ENCODE measurements at places on chromosomes 6 and 20.

- DNase-seq, result peak; percentile 65
Measured at GRCh38 chr20:62795023-62795761, 1.1 kb upstream of the MRGBP start.

DNA sequence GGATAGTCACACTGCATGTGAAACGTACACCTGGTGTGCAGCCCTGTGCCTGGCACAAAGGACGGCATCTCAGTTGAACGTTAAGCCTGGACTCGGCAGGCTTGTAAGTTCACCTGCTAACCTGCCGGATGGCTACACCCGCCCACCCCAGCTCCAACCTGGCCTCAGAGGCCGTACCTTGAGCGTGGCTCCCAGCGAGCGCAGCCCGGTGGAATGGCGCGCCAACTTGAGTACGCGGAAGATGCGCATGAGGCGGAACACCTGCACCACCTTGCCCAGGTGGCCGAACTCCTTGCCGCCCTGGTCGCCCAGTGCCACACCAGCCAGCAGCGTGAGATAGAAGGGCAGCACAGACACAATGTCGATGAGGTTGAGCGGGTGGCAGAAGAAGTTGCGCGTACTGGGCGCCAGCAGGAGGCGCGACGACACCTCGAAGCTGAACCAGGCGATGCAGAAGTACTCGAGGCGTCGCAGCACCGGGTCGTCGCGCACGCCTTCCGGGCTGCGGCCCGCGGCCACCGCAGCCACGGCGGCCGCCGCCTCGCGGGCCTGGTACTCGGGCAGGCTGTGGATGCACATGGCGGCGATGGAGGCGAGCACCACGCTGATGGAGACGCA, 3.3 kb downstream of the KCNS1 start:
- no peak for DNase-seq

DNA sequence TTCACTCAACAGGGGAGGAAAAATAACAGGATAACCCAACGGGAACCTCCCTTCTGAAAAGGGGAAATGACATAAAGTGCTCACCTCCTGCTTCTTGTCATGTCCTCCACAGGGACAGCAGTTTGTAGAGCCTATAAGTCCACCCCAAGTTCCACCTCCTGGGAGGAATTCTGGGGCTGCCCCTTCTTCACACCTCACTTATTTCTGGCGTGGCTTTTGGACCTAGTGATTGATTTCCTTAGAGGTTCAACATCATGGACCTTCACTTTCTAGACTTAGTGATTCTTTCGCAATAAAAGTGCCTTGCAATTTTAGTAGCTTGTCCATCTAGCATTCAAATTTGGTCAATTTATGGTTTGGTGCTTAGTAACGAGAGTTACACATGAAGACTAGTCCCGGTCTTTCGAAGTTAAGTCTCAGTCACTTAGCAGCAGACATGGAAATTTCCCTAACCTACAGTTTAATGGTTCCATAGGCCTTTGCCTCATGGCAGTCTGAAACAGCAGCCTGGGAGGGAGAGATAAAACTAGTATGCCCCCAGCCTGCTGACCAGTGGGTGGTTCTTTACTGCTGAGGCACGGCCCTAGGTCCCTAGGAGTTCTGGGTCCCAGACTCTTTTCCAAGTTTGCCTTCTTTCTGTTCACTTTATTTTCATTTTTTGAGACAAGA, 59.2 kb upstream of the CDKAL1 start:
- DNase-seq, result no peak

DNA sequence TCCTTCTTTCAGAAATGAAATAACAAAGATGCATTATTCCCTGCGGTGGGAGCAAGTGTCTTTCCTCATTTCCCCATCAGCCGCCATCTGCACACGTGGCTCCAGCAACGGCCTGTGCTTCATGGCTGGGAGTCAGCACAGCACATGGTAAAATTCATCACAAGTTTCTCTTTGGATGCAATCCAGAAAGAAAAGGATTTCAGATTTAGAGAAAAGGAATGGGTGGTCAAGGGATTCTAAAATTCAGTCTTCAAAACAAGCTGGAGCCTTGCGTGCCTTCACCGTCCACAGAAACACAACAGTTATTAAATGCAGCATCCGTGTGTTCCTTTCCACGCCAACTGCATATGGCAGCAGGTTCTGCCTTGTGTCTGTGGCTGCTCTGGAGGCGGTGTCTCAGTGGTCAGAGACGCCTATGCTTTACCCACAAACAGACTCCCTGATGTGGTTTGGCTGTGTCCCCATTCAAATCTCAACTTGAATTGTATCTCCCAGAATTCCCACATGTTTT, 107.6 kb downstream of the THBS2 start:
- DNase-seq, result no peak

DNA sequence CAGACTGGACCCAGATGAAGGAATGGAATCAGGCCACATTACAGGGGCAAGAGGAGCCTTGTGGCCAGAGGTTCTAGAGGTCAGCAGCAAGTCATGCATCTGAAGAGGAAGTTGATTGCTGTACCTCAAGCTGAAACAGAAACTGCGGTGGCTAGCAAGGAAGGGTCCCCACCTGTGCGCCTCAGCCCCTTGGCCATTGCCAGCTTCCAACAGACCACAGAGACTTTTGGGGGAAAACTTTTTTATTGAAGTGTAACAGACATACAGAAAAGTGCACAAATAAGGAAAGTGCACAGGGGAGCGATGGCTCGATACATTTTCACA, 26.8 kb upstream of the SLC9A8 start:
- DNase-seq, result no peak

DNA sequence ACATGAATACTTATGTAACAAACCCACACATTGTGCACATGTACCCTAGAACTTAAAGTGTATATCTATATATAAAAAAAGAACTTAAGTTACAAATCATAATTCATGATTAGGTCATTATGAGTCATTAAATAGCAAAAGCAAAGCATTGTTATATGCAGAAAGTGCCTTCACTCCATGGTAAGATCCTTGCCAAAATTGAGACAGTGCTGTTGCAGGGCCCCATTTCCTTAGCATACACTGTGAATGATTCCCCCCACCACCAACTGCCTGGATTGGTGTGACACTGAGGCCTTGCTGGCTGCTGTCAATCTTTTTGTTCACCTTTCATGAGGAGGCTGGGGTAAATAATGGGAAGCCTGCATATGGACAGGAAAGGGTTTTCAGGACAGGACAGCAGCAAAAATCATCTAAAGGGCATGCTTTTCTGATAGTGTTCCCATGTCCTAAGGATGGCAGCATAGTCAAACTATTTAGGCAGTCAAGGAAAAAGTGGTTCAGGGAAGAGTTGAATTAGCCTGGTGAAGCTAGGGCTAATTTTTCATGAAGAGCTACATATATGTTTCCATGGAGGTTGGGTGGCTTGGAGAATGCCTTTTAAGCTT, 188.2 kb upstream of the ASCC3 start:
- no peak for DNase-seq

- DNase-seq, result no peak
Measured at GRCh38 chr6:41036186-41036585, 2.8 kb downstream of the UNC5CL start.

GRCh38 chr20:52318651-52319050, 127.1 kb upstream of the ZFP64 start:
- no peak for DNase-seq

- no peak for DNase-seq
Measured at GRCh38 chr6:37006793-37007339, 1.4 kb downstream of the FGD2 start.

DNA sequence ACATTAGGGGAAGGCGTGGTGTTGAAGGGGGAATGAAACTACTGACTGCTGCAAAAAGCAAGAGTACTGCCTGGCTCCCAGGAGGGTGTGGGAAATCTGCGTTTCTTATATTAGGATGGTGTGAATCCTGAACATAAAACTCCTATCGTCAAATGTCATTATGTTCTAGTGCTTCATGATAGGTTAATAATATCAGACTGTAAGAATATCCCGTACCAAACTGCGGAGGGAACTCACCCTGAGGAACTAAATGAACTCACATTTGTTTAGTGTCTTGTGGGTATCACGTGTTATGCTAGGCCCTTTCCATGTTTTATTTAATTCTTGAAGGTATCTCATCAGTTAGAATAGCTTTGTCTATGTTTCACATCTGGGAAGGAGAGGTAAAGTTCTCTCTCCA, 610.7 kb downstream of the QKI start:
- no peak for DNase-seq

Measured in T47D (cell line).